Stomach (tissue), 19 donors: ENCODE measurements at places on chromosomes 7 and 10.
A peak's percentile ranks its signal among the peaks of the same experiment; 100 is the strongest.

GRCh38 chr7:33874943-33875342 is 30.4 kb upstream of the BMPER start:
- DNase-seq = peak; percentile 25

DNA sequence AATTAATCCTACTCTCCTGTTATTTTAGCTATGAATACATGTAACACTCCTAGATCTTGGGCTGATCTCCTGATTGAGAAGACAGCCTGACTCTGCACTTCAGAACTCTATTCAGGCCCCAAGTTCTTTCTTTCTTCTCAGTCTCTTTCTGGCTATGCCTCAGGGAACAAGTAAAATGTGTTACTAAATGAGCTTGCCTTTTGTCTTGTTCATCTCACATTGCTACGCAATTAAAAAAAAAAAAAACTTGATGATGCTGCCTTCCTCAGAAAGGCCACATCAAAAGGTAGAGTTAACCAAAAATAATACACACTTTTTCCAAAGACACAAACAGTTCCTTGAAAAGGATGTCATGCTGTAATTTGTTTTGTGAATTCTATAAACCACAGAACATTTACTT is 258.1 kb downstream of the TWIST1 start:
- no peak for DNase-seq

GRCh38 chr10:102473445-102474331 is 22.3 kb upstream of the C10orf95 start:
- no peak for DNase-seq

DNA sequence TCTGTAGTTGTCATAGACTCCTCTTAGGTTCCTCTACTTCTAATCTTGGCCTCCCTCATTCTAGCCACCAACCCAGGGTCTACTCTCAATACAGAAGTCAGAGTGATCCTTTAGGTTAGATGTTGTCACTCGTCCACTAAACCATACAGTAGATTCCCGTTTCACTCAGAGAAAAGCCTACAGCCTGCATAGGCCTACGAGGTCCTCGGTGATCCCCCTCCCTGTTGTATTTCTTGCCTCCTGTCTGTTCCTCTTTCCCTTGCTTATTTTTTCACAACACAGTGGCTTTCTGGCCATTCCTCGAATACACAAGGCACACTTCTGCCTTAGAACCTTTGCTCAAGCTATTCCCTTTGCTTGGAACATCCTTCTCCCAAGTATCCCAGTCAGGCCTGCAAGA is 183.0 kb upstream of the PRSS1 start:
- no peak for DNase-seq

- no peak for DNase-seq
Observed at GRCh38 chr10:1215862-1216573, 159.8 kb downstream of the WDR37 start.

DNA sequence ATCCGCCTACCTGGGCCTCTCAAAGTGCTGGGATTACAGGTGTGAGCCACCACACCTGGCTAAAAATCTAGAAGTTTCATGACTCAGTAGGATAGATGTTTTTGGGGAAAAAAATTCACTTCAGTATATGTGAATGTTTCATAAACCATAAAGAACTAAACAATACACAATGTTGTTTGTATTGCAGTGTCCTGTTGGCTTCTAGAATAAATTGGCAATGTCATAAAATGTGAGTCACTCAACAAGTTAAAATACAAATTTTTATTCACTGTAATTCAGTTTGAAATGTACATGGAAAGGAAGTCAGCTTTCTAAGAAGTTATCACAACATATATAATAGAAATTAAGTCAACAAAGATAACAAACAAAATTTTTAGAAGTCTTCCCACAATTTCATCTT is 16.5 kb downstream of the MRLN start:
- DNase-seq = no peak

DNA sequence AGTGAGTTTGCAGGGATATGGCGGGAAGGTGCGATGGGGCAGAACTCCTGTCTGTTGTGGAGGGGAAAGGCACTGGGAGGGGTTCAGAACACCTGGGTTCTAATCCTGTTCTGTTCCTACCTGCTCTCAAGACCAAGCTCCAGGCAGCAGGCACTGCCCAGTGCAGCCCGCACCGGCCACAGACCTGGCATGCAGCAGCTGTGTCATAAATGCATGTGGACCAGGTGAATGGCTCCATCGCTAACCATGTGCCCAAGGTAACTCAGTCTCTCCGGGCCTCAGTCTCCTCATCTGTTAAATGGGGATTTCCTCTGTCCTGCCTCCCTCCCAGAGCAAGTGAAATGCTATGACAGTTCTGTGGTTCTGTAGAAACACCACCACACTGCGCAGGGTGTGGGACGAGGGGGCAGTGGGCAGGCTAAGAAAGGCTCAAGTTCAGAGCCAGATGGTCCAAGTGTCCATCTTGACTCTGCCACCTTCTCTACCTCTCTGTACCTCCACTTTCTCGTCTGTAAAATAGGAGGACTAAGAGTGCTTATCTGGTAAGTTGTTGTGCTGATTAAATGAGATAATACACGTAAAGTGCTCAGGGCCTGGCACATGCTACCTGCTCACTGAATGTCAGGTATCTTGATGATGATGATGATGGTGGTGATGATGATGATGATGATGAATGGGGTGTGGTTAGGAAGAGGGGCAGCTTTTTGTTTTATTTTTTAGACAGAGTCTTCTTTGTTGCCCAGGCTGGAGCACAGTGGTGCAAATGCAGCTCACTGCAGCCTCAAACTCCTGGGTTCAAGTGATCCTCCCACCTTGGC is 22.9 kb downstream of the ATP6V1F start:
- DNase-seq = no peak

GRCh38 chr10:13299437-13300287 is at the start of gene PHYH:
PHYH (minus strand) TSS chr10:13300064; CDS start chr10:13300042, 22 bp downstream.
- peak; percentile 94 for DNase-seq

- no peak for DNase-seq
Observed at GRCh38 chr10:393787-394438, 258.7 kb downstream of the ZMYND11 start.

DNA sequence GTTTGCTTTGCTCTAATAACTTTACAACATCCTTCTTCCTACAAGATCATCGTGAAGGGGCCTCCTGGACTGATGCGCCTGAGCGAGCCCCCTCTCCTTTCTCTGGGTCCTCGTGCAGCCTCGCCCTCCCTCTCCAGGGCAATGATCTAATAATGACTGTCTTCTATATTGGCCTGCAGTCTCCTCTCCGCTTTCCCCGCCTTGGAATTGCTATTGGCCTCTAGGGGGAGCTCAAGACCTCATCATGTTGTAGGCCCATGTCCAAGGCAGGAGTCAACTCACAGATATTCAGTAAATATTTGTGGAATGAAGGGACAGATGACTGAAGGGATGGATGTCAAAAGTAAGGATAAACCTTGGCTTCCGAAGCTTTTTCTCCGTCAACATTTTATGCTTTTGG is 1180.3 kb downstream of the TYW1 start:
- peak; percentile 31 for DNase-seq

DNA sequence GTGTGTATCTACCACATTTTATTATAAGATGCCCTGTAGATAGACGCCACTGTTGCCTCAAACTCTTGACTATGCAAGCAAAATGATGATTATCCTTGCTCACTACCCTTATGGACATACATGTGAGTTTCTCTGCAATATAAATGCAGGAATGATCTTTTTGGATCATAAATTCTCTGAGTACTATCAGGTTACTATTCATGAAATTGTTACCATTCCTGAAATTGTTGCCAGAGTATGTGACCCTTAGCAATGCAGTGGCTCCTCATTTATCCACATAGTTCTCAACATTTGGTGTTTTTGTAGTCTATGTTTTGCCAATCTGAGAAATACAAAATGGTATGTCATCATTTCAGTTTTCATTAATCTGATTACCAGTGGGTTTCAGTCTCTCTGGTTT is 166.2 kb upstream of the FAM3C start:
- DNase-seq = no peak

- no peak for DNase-seq
Observed at GRCh38 chr10:128049226-128050120, 76.8 kb downstream of the MKI67 start.

GRCh38 chr10:126288547-126289493 is 99.5 kb downstream of the ADAM12 start:
- DNase-seq = no peak

DNA sequence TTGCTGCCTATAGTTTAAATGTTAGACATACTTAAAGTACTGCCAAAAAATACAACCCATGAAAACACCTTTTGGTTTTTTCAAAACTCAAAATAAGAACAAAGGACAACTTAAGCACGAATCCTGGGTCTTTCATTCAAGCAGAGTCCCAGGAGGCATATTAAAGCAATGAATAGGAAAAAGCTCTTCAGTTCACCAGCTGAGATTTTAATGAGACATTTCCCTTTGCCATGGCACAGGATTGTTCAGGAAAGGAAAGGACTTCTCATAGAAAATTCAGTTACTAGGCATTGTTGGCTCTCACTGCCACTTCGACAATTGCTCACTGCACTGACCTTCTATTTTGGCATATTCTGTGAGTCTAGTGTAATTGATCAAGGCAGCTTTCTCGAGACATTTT is 133.5 kb upstream of the FEZF1 start:
- no peak for DNase-seq

DNA sequence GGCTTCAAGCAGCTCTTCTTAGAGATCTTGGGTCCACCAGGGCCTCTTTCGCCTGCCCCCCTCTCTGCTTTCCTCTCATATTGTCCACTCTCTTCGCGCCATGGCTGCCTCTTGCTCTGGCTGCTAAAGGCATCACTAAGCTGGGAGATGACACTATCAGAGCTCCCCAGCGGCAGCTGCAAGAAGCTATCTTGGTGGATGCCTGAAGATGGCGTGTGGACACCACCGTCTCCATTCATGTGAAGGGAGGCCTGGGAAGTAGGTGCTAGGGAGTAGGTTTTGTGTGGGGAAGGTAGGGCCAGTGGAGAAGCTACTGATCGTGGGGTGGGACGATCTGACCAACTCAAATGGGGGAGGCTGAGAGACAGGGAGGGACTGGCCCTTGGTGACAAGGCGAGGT is 45.9 kb upstream of the PDLIM1 start:
- DNase-seq = no peak

- DNase-seq = no peak
Observed at GRCh38 chr7:129343099-129343700, 91.0 kb upstream of the STRIP2 start.

GRCh38 chr7:30681815-30682211 is 443 bp downstream of the CRHR2 start:
- DNase-seq = no peak

DNA sequence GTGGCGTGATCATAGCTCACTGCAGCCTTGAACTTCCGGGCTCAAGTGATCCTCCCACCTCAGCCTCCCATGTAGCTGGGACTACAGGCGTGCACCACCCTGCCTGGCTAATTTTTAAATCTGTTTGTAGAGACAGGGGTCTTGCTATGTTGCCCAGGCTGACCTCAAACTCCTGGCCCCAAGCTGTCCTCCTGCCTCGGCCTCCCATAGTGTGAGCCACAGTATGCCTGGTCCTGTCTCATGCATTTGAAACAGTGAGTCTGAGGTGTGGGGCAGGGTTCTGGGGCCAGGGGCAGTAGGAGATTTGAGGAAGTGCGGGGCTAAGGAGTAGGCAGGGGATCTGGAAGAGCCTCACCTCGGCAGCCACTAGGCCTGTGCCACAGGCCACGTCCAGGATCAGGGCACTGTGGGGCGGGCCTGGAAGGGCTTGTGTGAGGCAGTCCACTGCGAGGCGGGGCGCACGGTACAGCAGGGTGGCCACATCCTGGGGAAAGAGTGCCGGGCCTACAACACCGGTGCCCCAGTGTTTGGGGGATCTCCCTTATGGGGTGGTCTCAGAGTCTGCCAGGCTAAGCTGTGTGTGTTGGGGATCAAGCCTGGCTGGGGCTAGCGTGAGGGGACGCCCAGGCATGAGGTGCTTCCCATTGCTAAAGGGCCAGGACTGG is 1.5 kb downstream of the METTL27 start:
- DNase-seq = no peak

DNA sequence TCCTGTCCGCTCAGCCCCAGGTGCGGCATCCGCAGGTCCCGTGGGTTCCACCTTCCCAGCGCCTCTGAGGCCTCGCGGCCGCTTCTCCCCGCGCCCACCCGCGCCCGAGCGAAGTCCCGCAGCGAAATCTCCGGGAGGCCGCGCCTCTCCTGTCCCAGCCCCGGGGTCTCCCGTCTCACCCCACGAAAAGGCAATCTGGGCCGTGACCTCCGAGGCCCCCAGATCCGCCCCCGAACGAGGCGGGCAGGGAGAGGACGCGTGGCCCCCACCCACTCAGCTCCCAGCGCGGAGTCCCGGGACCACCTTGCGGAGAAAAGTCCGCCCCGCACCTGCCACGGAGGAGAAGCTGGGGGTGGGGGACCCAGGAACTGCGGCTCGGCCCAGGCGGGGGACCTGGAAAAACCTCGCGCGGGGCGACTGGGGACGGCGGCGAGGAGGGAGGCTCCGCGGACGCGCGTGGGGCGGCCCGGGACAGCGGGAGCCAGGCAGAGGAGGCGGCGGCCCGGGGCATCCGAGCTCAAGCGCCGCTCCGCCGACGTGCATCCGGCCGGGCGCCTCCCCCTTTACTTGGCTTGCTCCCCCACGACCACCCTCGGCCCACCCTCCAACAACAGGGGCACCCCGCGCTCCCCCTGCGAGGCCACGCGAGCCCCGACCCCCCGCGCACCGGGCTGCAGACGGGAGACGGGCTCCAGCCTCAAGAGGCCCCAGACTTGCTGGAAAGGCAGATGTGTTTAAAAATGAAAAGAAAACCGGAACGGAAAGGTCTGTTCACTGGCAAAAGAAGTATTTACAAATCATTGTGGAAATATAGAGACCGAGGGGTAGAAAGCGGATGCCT is 33.0 kb upstream of the RNF32 start:
- DNase-seq = no peak

DNA sequence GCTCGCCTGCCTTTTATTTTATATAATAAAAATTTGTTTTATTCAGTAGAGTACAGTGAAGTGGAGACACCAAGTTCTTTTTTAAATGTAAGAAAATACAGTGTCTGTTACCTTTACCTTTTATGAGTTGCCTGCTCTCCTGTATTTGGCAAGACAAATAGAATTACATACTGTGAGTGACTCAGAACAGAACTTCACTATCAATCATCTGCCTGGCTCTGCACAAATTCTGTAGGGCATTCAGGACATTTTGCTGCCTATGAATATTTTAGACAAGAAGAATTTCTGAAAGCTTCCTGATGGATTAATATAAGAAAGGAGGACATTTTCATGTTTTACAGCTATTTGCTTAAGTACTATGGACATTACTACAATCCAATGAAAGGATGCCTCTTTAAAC is 135.4 kb upstream of the PHF14 start:
- DNase-seq = no peak

DNA sequence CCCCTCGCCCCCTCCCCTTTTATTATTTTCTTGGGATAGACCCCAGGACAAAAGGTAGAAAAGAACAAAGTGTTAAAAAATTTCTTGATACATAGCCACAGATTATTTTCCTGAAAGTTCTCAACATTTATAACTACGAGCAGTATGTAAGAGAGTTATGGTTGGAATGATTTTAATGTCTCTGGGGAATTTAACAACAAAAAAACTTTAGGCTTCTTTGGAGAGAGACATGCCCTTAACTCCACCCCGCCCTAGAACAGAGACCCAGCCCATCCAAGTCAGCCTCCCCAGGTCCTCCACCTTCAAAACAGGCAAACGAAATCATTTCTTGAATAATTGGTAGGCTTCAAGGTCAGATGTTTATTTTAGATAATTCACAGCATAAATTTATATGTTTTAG is 97.1 kb downstream of the TCF7L2 start:
- DNase-seq = no peak
